ENCODE measurements at places on chromosomes 5 and 9.
A peak's percentile ranks its signal among the peaks of the same experiment; 100 is the strongest.

DNA sequence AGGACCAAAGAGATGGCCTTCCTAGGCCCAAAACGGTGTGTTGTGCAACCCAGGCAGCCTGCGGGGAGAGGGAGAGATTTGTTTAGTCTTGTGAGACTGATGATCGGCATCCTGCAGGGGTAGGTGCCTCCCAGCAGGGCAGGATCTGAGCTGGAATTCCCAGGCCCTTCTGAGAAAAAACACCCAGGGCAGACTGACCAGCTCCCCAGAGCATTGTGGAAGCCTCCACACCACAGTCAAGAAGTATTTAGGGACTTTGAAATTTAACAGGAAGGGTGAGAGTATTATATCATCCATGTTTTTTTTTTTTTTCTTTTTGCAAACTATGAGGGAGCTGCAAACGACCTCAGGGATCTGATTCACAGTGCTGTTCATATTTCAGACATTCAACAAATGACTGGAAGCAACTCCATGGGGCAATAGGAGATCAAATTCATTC, 104.5 kb upstream of the LHFPL2 start:
- no peak for DNase-seq

DNA sequence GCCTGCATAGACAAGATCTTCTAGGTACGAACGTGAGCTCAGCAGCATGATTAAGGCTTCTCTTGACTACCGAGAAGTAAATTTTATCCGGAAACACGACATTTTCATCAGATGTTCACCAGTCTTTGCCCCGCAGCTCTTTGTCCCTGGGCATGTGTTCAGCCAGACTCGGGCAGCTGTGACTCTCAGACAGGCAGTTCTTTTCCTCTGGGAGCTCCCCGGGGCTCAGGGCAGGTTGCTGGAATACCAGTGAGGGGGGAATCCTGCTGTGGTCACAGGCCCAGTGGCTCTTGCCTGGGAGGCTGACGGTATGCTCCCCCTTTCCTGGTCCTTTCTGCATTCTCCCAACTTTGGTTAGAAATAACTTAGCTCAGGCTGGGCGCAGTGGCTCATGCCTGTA, 186.1 kb downstream of the GNA14 start:
- DNase-seq: no peak

DNA sequence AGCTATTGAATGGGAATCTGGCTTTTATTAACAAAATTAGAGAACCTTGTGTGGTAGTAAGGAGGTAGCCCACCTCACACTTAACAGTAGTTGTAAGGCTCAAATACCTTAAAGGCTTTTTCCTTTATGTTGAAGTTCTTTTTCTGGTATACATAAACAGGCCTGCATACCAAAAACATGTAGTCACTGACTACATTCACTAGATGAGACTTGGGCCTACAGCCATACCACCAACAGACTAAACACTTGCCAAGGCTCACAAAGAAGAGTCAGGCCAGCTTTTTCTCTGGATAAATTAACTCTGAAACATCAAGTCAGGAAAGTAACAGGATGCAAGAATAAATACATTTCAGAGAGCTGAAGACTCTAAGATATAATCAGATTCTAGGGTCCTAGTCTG, 78.6 kb upstream of the MPDZ start:
- no peak for DNase-seq

- DNase-seq: no peak
These were observed 14.7 kb downstream of the LIX1 start for GRCh38 chr5:97127727-97128126.

DNA sequence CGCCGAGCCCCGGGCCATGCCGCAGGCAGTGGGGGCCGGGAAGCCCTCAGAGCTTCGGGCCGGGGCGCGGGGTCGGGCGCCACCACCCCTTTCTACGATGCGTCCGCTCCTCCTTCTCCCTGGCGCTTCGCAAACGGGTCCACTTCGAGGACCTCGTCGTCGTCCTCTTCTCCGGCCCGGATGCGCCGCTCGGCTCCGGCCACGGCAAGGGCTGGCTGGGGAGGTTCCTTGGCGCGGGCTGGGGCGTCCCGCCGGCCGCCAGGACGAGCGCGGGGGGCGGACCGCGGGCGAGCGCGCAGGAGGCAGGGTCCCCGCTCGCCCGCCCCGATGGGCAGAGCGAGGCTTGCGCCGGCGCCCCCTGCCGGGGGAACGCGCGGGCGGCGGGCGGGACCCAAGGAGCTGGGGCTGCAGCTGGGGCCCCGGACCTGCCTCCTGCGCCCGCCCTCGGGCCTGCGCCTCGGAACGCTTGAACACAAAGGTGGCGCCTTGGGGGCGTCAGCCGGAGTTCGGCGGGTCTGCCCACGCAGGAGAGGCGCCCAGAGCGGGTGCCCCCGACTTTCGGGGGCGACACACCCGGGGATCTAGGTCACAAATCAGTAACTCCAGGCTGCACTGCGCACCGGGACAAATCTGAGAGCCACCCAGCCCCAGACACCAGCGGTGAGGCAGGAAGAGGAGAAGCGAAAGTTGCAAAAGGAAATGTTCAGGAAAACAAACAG, at the start of gene ROR2:
ROR2 (minus strand) TSS at position 283 of the 719 bp plus-strand sequence.
- DNase-seq: peak; percentile 21

DNA sequence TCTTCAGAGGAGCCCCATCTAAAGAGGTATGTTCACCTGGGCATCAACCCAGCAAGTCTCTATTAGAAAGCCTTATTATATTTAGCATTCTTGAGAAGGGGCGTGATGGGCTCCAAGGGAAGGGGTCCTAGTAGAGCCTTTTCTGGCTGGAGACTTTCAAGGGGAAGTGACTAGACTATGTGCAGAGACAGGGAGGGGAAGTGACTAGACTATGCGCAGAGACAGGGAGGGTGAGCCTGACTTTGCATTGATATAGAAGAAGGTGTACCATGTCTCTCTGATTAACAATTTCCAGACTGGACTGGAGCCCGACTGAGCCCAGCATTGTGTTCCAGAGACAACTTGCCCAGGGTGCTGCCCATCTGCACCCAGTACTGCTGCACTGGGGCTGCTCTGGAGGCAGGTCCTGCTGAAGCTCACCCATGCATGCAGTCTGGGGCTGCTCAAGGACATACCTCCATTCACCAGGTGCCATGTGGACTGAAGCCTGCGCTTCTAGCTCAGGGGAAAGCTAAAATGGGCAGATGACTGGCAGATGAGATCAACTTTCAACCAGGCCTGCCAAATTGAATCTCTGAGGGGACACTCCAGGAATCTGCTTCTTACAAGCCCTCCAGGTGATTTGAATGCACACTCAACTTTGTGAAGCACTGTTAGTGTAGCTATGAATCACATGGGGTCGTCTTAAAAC, 83.0 kb upstream of the GNA14 start:
- DNase-seq: no peak

- no peak for DNase-seq
These were observed 38.8 kb upstream of the GLRX start for GRCh38 chr5:95861221-95861863.

- DNase-seq: no peak
These were observed 3.3 kb downstream of the ANKRD33B start for GRCh38 chr5:10567121-10567591.

DNA sequence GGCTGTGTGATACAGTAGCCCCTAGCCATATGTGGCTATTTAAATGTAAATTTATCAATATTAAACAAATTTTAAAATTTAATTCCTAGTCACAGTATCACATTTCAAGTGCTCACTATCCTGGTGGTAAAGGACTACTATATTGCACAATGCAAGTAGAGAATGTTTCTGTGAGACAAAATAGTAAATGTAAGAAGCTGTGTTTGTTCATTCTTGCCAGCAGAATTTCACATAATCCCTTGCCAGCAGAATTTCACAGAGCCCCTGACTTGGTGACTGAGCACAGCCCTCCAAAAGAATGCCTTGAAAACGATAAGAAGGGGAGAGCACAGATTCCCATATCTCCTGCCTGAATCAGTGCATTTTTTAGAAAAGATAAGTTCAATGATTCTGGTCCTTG, 75.9 kb upstream of the SELENOP start:
- DNase-seq: no peak

- DNase-seq: no peak
These were observed 1.0 kb downstream of the RABL6 start for GRCh38 chr9:136808806-136809158.

DNA sequence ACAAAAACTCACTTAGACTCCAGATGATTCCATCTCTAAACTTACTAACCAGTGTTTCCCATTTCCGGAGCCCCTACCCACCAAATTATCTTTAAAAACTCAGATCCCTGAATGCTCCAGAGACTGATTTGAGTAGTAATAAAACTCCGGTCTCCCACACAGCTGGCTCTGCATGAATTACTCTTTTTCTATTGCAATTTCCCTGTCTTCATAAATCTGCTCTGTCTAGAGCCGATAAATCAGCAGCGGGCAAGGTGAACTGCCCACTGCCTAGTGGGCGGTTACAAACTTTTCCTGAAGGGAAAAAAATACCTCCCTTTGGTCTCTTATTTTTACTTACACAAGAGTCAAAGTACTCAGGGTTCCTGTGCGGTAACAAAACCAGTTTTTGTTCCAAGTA, 624.4 kb upstream of the RORB start:
- DNase-seq: no peak

DNA sequence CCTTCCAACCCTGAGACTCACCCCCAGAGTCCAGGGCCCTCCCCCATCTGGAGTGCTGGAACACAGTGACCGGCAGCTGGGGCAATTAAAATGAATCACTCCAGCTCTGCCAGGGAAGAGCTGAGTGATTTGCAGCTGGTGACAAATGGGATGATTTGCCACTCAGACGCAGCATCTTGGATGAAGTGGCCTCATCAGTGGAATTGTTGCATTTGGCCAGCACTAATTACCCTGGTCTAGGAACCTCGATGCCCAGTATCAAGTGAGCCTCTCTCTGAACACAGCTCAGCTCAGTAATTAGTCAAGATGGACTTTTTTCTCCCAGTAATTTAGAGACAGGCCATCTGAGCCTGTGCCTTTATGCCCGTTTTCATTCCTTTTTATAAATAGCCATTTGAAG, 259.5 kb downstream of the GRIA1 start:
- DNase-seq: no peak

- DNase-seq: no peak
These were observed 2.6 kb downstream of the CARD9 start for GRCh38 chr9:136370687-136371532.

DNA sequence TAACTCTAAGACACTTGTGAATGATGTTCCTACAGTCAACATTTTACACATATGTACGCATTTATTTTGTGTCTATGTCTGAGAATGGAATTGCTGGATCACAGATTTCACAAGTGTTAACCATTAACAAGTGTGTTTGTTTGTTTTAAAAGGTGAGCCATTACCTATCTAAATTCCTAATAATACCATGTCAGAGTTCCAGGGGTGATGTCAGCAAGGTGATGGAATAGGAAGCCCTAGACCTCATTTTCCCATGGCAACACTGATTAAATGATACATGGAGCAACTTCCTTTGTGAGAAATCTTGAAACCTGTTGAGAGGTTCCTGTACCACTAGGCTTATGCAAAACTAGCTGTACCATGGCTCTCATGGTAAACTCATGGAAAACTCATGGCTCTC, 309.7 kb downstream of the CYLC2 start:
- no peak for DNase-seq

DNA sequence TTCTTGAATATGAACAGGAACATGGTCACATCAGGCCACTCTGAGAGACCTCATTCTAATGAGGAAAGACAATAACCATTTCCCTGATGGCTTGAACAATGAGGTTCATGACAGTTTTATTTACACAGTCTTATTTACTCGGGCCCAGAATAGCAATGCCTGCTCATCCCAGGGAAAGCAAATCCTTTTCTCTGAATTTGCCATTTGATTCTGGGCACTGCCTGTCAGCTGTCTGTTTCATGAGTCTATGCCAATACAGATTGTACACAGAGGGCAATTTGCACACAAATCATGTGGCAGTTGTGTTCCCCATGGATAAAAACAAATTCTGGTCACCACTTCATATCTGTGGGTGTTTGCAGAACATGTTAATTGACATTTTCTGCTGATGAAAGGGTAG, 492.5 kb downstream of the ACTL7B start:
- DNase-seq: no peak

DNA sequence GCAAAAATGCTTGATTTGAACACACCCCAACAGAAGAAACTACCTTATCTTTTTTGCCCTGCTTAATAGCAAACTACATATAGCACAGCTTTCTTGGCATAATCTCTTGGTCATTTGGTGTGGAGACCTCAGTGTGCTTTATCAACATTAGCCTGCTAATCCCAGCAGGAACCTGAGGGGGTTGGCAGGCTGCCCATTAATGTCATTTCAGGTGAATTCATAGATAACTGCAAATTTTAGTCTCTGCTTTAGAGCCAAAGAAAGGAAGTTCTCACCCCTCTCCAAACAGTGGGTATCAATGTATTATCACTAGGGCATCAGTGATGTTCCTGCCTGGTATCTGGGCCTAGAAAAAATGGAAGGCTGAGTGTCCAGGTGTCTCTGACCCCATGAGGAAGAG, 489.0 kb downstream of the NTRK2 start:
- no peak for DNase-seq

DNA sequence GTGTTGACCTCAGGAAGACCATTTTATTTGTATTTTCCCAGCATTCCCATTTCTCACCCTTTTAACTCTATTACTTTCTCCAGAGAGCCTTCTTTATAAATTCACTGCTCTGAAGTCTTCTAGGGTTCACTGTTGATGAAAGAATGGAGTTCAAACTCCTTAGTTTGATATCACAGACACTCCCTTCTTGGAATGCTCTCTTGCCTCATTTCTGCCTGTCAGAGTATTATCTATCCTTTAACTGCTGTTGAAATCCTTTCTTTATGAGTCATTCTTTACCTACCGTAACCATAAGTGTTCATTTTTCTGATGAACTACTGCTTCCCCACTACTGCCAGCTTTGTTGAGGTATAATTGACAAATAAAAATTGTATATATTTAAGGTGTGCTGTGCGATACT, 4.3 kb downstream of the RIC1 start:
- DNase-seq: no peak

DNA sequence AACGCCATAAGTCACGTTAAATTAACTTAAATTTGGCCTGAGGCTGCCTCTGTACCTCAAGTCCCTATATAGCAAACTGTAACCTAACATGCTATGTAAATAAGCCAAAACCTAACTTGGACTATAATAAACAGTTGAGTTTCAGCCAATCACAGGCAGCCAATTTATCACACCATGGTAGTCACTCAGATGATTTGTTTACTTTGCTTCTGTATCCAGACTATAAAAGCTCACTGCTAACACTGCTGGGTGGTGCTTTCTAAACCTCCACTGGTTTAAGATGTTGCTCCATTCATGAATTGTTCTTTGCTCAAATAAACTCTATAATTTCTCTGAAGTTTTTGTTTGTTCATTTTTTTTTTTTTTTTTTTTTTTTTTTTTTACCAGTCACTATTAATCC, 62.8 kb downstream of the TRPM3 start:
- no peak for DNase-seq

GRCh38 chr5:96388176-96388575, 44.9 kb downstream of the PCSK1 start:
- no peak for DNase-seq

DNA sequence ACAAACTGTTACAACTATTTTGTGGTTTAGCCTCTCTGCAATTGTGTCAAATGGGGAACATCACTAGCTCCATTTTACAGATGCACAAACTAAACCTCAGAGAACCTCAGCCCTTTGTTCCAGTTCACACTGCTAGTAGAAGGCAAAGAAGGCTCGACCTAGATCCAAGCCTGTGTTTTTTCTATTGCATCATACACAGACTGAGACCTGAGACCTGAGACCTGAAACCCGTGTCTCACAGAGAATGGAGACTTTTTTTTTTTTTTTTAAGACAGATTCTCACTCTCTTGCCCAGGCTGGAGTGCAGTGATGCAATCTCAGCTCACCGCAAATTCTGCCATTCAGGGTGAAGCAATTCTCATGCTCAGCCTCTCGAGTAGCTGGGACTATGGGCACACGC, 120.8 kb downstream of the GALNT10 start:
- DNase-seq: peak; percentile 2

All from stimulated activated CD4-positive, alpha-beta T cell treated with anti-CD3 and anti-CD28 coated beads, Interleukin-1b, Interleukin-23, amount 100 ng/mL, for 24 hours (primary cell).